ENCODE measurements at places on chromosomes 4 and X.
A peak's percentile ranks its signal among the peaks of the same experiment; 100 is the strongest.

GRCh38 chrX:119107206-119107605, 20.4 kb downstream of the KIAA1210 start:
- no peak for DNase-seq

DNA sequence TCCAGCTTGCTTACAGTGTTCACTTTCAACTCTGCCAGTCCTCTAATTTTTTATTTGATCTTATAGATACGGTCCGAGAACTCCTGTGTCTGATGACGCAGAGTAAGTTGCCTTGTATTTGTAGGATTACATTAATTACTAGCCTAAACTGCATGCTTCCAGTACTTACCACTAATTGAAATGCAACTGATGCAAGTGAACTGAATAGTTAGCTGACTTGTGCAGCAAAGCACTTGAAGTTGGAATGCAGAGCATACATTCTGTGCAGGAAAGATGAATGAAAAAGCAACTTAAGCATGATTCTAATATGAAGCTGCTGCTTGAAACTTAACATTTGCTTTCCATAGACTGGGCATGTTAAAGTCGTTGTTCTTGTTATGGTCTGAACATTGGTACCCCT, 100.9 kb downstream of the LIMCH1 start:
- no peak for DNase-seq

GRCh38 chrX:1681439-1681838, 66.6 kb downstream of the ASMT start:
- DNase-seq = no peak

DNA sequence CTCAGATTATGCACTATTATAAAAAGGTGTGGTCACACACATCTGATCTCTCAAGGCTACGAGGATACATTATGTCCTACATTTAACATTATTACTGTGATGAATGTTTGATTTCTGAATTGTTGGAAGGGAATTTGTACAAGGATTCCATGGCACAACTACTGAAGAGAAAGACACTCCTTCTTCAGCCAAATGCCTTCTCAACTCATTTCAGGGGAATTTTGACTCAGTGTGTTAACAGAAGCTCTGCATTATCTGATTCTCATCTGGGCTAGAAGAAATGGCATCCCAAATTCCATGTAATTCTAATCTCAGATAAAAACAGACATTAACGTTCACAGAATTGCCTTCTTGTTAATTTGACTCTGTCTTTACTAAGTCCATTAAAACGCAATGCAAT, 477.7 kb downstream of the PDGFC start:
- no peak for DNase-seq

GRCh38 chrX:150198776-150199175, 164.3 kb upstream of the MAMLD1 start:
- no peak for DNase-seq

- no peak for DNase-seq
Measured at GRCh38 chr4:72602396-72603376, 33.7 kb upstream of the ADAMTS3 start.

DNA sequence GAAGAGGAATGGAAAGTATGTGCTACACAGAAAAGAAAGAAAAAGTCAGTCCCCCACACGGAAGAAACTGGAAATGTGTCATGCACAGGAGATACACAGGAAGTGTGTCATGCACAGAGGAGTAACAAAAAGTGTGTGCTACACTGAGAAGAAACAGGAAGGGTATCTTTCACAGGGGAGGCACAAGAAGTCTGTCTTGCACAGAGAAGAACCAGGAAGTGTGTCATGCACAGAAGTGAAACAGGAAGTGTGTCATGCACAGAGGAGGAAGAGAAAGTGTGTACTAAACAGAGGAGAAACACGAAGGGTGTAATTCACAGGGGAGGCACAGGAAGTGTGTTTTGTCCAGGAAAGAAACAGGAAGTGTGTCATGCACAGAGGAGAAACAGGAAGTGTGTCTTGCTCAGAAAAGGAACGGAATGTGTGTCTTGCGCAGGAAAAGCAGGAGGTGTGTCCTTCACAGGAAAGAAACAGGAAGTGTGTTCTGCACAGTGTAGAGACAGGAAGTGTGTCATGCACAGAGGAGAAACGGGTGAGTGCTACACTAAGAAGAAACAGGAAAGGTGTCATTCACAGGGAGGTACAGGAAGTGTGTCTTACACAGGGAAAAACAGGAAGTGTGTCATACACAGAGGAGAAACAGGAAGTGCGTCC, 527.2 kb upstream of the PRKX start:
- no peak for DNase-seq

DNA sequence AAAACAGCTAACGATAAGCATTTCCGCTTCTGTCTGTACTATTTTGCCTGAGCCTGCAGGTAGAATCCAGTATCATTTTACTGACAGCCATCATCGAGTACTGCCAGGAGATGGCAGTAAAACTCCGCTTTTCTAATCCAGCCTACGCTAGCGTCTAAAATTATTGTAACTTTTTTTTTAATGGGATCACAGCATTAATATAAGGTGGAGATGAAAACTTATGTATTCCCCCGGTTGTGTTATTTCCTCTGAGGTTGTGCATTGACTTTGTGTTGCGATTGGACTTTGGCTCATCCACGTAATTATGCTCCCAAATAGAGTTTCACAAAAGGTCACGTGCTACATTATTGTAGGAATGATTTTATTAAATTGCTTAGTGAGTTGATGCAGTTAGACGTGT, 248.1 kb downstream of the C4orf33 start:
- peak; percentile 20 for DNase-seq

GRCh38 chr4:99202536-99202935, 16.5 kb downstream of the ADH6 start:
- peak; percentile 97 for DNase-seq

GRCh38 chrX:20225488-20225833, 41.2 kb downstream of the RPS6KA3 start:
- no peak for DNase-seq

DNA sequence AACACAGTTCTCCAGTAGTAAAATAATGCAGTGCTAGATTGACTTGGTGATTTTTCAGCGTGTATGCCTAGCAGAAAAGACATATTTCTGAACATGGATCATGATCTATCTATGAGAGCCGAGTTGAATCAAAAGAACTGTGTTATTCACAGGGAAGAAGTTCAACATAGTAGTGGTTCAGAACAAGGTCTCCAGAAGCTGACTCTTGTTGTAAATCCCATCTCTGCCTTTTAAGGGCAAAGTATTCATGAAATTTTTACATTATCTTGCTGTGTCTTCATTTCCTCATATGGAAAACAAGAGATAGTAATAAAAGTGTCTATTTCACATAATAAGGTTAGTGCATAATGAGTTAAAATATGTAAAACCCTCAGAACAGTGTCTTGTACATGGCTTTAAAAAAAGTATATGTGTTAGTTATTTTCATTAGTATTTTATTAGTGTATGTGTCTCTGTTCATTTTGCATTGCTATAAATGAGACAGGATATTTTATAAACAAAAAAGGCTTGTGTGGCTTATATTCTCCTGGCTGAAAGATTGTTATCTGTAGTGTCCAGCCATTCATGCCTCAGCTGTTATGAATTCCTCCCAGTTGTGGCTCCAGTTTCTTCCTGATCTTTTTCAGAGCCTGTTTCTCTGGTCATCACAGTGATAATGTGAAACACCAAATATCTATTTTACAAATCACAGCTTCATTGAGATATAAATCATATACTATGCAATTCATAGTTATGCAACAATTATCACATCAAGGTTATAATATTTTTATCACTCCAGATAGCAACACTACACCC, 1351.2 kb downstream of the STIM2 start:
- DNase-seq = no peak

DNA sequence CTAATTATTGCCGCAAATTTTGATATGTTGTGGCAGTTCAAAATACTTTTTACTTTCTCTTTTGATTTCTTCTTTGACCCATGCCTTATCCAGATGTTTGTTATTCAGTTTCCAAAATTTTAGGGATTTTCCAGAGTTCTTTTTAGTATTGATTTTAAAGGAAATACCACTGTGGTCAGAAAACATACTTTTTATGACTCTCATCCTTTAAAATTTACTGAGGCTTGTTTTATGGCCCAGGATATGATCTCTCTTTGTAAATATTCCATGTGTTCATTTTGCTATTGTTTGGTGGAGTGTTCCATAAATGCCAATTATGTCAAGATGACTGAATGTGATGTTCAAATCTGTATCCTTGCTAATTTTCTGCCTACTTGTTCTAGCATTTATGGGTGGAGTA, 272.3 kb upstream of the DIPK2B start:
- peak; percentile 69 for DNase-seq

GRCh38 chr4:97404876-97405523, 738.3 kb downstream of the STPG2 start:
- no peak for DNase-seq

- DNase-seq = no peak
Measured at GRCh38 chr4:113144091-113144490, 94.6 kb downstream of the ANK2 start.
